ENCODE measurements at places on chromosomes 16 and 17.

DNA sequence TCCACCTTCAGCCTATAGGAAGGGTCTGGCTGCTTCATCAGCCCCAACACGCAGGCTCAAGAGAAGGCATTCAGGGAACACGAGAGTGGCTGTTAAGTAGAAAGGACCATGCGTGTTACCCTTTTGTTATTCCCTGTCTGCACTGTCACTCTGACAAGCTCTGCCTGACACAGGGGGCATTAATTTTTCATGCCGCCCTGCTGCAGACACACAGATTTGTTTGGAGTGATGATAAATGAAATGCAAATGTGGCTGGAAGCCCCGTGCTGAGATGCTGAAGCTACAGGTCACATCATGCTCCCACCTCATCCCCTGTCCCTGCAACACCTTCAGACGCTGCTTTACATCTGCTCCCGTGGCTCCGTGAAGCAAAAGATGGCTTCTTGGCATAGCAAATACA, 97.7 kb downstream of the USP31 start:
- DNase-seq: no peak

DNA sequence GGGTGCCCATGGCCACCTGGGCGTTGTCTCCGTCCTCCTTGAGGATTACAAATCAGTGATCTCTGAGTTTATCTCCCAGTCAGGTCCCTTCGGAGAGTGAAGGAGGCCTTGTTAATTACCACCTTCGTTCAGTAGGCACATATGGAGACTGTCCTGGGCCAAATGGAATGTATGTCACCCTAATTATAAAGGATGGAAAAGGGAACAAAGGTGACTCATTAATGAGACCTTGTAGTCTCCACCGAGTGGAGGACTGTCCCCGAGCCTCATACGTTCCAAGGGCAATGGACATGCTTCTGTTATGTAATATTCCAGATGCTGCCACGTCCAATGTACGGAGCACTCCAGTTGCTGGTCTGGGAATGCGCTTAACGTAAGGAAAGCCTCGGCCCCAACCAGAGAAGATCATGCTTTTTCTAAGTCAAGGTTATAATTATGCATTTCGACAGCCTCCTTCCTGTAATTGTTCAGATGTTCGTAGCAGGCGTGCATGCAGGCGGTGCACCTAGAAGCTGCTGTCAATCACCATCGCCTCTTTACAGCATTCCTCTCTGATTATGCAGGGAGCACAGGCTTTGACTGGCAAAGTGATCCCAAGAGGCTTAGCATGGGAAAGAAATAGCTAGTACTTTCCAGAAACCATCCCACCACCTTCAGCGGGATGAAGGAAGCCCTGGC, 22.4 kb upstream of the SEC14L1 start:
- no peak for DNase-seq

GRCh38 chr17:78589031-78589675, 12.0 kb upstream of the DNAH17 start:
- DNase-seq: no peak

- peak; percentile 52 for DNase-seq
These were observed at the start of gene IRF8 for GRCh38 chr16:85898521-85899442. Gene IRF8, plus strand, starts transcription at chr16:85899162. Its CDS starts 3,854 bp downstream, at chr16:85903016.

DNA sequence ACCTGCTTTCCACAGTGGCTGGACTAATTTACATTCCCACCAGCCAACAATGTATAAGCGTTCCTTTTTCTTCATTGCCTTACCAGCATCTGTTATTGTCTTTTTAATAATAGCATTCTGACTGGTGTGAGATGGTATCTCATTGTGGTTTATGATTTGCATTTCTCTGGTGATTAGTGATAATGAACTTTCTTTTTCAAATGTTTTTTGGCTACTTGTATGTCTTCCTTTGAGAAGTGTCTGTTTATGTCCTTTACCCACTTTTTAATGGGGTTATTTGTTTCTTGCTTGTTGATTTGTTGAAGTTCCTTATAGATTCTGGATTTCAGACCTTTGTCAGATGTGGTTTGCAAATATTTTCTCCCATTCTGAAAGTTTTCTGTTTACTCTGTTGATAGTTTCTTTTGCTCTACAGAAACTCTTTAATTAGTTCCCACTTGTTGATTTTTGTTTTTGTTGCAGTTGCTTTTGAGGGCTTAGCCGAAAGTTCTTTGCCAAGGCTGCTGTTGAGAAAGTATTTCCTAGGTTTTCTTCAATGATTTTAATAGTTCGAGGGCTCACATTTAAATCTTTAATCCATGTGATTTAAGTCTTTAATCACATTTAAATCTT, 26.8 kb downstream of the ITGAM start:
- DNase-seq: no peak

DNA sequence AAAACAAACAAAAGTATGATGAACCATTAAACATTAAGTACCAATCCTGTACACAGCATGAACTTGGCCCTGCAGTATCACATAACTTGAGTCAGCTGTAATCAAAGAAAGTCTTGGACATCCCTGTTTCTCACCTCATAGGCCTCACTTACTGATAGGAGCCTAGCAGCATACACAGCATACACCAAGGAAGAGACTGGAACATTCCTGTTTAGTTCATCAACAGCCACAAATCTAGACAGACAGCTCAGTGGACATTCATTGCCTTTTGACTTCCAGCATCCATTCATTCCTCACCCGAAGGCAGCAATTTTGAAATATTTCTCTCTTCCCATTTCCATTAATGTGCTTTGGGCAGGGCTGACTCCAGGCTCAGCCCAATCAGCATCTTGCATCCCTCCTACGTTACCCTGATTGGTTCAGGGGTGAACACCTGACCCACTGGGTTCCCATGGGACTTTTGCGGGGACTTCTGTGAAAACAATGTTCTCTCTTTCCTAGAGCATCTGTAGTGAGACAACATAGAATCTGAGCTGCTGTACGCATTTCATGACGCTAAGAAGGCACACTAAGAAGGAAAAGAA, 336.7 kb upstream of the ZFHX3 start:
- no peak for DNase-seq

- DNase-seq: no peak
These were observed 18.8 kb downstream of the GSE1 start for GRCh38 chr16:85631802-85632393.
